Parietal lobe (tissue), 2 donors: ENCODE measurements at places on chromosomes 2 and 18. TPM values are rescaled to one million over a fixed set of nuclear protein-coding genes. Genes with fewer than 3 reads are reported as not detected.

Gene NDUFAF7
- total RNA-seq: 66.0 TPM

Gene ITM2C
- 100 TPM for total RNA-seq

Gene LGALSL
- 31.6 TPM for total RNA-seq

Gene MC2R
- total RNA-seq: not detected

Gene DSG1
- not detected for total RNA-seq

Gene SCYGR4
- total RNA-seq: not detected

Gene TRIM43
- not detected for total RNA-seq

Gene PPP3R1
- total RNA-seq: 59.2 TPM

Gene ALPI
- not detected for total RNA-seq

Gene MOGAT1
- total RNA-seq: not detected

Gene IL1F10
- total RNA-seq: not detected

Gene MPHOSPH10
- 30.4 TPM for total RNA-seq

Gene NAPG
- 90.5 TPM for total RNA-seq

Gene CHRNG
- not detected for total RNA-seq

Gene RGPD4
- not detected for total RNA-seq
